ENCODE measurements at places on chromosomes 13 and 19.

DNA sequence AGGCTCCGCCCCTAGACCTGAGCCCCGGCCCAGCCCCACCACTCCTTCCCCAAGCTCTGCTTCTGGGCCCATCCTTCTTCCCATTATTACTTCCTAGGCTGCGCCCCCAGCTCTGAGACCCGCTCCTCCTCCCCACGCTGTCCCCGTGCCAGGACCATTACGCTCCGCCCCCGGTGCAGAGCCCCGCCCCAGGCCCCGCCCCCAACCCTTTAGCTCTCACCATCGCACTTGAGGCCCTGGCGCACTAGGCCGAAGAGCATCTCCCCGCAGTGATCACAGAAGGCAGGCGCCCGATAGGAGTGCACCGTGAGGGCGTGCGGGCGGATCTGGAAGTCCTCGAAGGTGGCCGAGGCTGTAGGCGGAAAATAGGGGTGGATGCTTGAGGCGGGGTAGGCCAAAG is 6.2 kb downstream of the PRKD2 start:
- no peak for DNase-seq

DNA sequence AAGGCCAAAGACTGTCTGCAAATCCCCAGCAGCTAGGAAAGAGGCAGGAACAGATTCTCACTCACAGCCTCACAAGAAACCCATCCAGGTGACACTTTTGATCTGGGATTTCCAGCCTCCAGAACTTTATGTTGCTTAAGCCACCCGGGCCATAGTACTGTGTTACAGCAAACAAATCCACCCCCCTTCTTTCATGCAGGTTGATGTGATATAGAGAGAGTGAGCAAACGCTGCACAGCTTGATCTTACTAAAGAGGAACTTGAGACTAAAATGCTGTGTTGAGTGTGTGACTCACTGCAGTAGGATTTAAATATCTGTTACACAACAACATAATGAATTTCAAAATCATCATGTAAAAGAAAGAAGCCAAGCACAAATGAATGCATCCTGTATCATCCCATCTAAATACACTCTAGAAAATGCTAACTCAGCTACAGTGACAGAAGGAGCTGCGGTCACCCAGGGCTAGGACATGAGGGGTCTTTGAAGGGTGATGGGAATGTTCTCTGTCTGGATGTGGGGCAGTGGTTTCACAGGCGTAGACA is 32.2 kb downstream of the RCBTB2 start:
- no peak for DNase-seq

- DNase-seq, result no peak
Measured at GRCh38 chr13:50224534-50224933, 209.3 kb downstream of the KCNRG start.

- DNase-seq, result no peak
Measured at GRCh38 chr13:46855166-46855565, 41.7 kb downstream of the HTR2A start.

DNA sequence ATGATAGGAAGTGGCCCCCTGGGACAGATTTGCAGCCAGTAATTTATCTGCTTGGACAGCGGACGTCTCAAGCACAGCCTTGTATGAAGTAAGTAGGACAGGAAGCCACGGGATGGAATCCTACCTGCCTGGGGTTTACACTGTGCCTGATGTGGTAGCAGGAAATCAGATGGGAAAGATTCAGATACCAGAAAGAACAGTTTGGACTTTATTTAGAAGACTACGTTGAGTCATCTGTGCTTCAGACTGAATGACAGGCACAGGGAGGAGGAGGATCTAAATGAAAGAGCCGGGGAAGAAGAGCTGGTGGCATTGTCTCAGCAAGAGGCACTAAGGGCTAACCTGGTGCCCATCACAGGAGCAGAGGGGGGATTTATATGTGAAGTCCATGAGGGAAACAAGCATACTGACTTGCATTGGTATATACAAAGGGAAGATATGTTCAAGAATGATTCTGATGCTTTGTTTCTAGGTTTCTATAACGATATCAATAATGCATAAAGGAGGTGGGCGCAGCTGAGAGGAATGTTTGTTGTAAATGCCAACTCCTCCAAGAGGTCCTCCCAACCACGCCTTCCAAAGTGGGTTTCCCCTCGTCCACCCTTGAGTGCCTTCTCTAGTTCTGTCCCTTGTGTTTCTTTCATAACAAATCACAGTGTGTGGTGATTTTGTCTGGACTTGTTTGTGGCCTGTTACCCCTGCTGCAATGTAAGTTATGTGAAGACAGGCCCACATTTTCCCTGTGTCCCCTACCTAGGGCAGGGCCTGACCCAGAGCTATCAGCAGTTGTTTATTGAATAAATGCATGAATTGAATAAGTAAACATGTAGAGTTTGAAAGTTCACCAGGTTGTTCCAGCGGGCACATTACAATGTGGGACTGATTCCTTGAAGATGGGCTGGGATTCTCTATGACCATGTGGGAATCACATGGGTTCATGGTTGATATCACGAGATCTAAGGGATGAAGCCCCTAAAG is 328.4 kb downstream of the SLC7A1 start:
- no peak for DNase-seq

DNA sequence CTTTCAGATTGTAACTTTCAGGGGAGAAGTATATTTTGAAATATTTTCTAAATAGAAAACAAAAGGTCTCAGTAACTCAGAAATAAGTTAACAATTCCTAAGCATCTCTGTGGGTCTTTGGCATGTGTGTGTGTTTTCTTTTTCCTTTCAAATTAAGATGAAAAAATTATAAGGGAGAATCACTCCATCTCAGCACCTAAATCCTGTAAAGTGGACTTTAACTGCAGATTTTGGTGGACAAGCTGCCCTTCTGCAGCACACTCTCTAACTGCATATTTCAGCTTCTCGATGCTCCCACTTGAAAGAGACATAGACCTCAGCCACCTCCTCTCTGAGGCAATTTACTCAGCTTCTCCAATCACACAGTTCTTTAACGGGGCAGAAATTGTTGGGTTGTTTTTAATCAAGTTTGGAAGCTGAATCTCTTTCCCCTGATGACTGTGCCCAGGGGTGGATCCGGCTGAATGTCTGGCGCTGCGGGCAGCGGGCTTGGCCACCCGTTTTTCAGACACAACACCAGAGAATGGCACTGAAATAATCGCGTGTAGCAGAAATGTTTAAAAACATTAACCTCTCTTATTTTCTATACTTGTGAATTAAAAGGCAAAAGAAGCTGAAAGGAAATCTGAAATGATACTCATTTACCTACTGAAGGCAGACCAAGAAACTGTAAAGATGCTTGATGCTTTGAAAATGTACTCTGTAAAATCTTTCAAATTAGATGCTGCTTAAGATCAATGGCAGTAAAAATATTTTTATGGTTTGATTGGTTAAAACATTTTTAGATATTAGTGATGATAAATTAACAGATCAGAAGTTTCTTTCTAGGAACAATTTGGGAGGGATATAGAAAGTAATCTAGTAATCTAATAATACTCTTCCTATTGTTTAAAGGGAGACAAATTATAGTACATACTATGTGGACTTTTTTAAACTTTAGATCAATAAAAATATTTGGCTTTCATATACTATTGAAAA is 12.4 kb downstream of the ZIC2 start:
- no peak for DNase-seq

- DNase-seq, result no peak
Measured at GRCh38 chr19:54206030-54206830, 5.6 kb downstream of the RPS9 start.

DNA sequence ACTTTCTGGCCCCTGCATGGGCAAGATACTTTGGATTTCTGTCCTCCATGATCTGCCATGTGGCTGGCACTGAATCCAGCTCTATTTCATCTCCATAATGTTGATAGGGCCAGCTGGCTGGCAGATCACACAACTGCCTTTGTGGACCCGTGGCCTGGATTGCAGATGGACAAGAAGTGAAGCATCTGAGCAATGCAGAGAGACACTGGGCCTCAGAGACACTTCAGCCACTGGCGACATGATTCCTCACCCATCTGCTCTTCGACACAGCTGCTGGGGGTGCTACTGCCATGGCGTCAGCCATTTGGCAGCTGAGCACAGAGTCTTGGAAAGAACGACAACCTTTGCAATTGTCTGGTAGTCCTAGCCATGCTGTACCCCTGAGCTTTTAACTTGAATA is 79.5 kb upstream of the MYO16 start:
- no peak for DNase-seq

GRCh38 chr13:51882570-51883225 is 20.9 kb downstream of the CCDC70 start:
- no peak for DNase-seq

GRCh38 chr13:112668924-112669323 is 20.9 kb upstream of the ATP11A start:
- no peak for DNase-seq

GRCh38 chr13:41496420-41497234 is 39.3 kb downstream of the RGCC start:
- DNase-seq, result no peak

- no peak for DNase-seq
Measured at GRCh38 chr13:78476910-78477309, 126.4 kb downstream of the POU4F1 start.

DNA sequence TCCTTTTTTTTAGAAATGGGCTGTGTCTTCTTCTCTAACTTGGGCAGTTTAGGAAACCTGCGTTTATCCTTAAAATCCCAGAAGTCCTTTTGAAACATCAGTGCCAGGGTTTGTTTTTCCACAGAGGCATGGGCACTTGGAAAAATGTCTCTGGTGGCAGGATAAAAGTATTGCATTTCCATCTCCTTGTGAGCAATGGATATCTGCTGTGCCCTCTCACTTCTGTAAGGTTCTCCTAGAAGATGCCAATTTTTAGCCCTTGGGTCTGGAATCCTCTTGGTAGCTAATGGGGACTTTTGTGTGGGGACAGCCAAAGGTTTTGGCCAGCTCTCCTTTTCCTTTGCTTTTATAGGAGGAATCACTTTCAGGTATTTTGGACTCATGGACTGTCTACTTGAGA is 21.0 kb downstream of the WDR87 start:
- no peak for DNase-seq

DNA sequence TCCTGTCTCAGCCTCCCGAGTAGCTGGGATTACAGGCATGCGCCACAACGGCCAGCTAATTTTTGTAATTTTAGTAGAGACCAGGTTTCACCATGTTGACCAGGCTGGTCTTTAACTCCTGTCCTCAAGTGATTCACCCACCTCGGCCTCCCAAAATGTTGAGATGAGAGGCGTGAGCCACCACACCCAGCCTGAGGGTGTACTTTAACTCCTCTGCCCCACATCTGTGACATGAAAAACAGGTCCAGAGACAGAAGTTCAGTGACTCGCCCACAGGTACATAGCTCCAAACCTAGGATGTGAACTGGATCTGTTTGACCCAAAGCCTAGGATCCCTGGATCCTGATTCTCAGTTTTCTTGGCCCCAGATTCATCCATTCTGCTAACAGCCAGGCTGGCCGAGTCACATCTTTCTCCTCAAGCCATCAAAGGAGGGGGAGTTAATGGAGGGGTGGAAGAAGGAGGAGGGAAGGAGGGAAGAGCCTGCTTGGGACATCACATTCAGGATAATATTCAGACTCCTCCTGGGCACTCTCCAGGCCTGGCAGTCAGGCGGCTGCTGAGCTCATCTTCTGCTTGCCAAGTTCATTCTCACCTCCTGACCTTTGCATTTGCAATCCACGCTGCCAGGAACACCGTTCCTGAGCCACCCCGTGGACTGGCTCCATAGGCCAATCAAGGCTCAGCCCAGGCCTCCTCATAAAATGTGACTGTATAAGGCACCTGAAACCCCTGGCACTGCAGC is 3.1 kb downstream of the SPC24 start:
- no peak for DNase-seq

- DNase-seq, result no peak
Measured at GRCh38 chr13:50098693-50099092, 83.4 kb downstream of the KCNRG start.

- DNase-seq, result no peak
Measured at GRCh38 chr19:10712754-10713153, 5.1 kb upstream of the DNM2 start.

DNA sequence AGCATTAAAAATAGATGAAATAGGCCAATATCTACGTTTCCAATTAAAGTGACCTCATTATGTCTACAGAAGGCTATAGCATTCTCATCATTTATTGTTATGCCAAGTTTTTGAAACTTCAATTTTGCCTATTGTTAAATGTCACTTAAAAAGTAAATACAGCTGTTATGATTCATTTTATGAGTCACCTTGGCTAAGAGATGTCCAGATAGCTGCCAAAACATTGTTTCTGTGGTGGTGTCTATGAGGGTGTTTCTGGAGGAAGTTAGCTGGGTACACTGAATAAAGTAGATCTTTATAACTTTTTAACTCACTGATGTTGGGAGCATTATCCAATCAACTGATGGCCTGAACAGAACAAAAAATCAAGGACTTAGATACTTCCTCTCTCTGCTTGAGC is 1209.7 kb upstream of the PCDH9 start:
- no peak for DNase-seq

- DNase-seq, result no peak
Measured at GRCh38 chr19:8423817-8424223, 10.7 kb downstream of the MARCHF2 start.

DNA sequence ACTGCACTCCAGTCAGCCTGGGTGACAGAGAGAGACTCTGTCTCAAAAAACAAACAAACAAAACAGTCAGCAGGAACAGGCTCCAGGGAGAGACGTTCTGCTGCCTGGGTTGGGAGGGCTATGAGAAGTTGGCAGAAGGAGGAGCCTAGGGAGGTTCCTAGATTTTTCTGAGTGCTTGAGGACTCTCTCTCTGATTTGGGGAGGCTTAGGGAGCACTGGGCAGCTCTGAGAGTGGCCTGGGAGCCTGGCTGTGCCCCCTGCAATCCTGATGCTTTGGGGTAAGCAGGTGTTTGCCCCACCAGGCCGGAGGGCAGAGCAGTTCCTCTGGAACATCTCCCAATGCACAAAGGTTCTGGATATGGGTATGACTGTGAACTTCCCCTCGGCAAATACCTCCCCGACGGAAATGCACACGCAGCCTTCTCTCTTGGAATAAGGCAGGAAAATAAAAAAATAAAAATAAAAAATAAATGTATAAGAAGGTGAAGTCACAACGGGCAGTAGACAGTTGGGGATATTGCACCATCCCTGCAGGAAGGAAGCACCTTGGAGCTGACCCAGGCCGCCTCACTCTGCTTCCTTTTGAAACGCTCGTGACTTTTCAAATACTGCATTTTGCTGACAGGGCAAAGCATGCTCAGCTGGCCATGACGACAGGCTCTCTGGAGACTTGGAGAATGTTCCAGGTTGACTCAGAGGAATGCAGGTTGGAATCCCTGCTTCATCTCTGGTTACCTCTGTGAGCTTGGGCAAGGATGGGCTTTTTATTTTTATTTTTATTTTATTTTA is 26.5 kb upstream of the HOMER3 start:
- DNase-seq, result no peak

GRCh38 chr13:50255639-50256038 is 240.4 kb downstream of the KCNRG start:
- no peak for DNase-seq

Data from NCI-H1092 (cell line).